ENCODE measurements at places on chromosomes 2 and 18. TPM values are rescaled to one million over a fixed set of nuclear protein-coding genes. Genes with fewer than 3 reads are reported as not detected.

Gene C2orf66
- 0.19 TPM for total RNA-seq

Gene SLC8A1
- total RNA-seq: 31.2 TPM

Gene REG1B
- not detected for total RNA-seq

Gene CHRND
- not detected for total RNA-seq

Gene ARL4C
- 163 TPM for total RNA-seq

Gene PAX3
- total RNA-seq: not detected

Gene FOXD4L1
- total RNA-seq: 0.06 TPM

Gene IGFBP2
- 807 TPM for total RNA-seq

Gene KCNK3
- total RNA-seq: 8.2 TPM

Gene SERPINB3
- not detected for total RNA-seq

Gene CCBE1
- total RNA-seq: 26.0 TPM

Gene HOXD1
- total RNA-seq: not detected

Gene EPB41L3
- 3.7 TPM for total RNA-seq

Gene TMEM163
- 0.26 TPM for total RNA-seq

Gene NGEF
- 14.9 TPM for total RNA-seq

Gene CCL20
- total RNA-seq: not detected

Gene TXNDC2
- total RNA-seq: not detected

Gene CCDC148
- total RNA-seq: 0.26 TPM

Gene PARD6G
- total RNA-seq: 0.13 TPM

Data from aortic smooth muscle cell (primary cell).